SIG-M5 (cell line): ENCODE measurements at places on chromosomes 5 and 9.

GRCh38 chr9:109440797-109441287, 57.3 kb downstream of the PTPN3 start:
- peak; percentile 66 for DNase-seq

GRCh38 chr9:137084526-137084925, 2.3 kb upstream of the MAN1B1 start:
- no peak for DNase-seq

GRCh38 chr9:33250458-33250995, 10.6 kb downstream of the SPINK4 start:
- DNase-seq = no peak

- DNase-seq = no peak
These were observed 15.1 kb upstream of the CSNK1G3 start for GRCh38 chr5:123496892-123497291.

DNA sequence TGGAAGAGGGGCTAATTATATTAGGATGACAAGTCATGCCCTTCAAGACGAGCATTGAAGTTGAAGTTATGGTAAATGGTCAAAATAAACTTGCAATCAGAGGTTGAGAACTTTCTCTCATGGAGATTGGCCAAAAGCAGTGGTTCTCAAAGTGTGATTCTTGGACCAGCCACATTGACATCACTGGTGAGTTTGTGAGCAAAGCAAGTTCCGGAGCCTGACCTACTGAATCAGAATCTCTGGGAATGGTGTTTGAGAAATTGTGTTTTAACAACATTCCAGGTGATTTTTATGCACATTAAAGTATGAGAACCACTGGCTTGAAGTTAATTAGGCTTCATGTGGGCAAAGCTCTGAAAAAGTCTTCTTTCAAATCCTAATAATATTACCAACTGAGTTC, 403.5 kb downstream of the ZSWIM6 start:
- DNase-seq = no peak

DNA sequence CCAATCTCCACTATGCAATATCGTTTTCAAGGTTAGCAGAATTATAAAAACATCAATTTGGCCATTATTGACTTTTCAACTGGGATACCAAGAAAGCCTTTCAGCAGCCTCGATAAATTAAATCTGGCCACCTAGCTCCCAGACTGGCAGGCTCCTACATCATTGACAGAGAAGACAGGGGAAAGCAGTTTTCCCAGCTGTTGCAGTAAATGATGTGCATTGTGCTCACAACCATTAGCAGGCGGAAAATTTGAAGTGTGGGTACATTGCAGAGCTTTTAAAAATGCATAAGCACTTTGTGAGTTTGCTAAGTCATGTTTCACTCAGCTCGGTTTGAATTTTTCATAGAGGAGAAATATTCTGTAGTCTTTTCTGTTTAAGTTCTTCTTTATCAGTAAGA, 297.9 kb downstream of the KCTD16 start:
- DNase-seq = no peak

DNA sequence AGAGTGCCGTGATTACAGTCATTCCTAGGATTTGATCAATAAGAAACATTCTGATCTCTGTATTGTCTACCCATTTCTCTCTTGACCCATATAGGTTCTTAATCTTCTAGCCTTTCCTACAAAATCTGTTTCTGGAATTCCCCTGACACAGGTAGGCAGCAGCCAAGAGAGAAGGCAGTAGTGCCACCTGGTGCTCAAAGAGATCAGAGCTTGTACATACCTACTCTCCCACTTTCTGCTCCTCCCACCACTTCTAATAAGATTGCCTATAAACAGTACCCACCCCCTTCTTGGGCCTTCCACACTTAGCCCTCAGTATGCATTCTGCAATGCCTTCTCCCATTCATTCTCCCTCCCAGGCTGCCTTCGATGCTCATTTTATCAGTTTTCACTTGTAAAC, 117.4 kb upstream of the RORB start:
- DNase-seq = no peak
